Cerebellum (tissue), 4 donors: ENCODE measurements at places on chromosomes 5 and 9. TPM values are rescaled to one million over a fixed set of nuclear protein-coding genes. Genes with fewer than 3 reads are reported as not detected.

DNA sequence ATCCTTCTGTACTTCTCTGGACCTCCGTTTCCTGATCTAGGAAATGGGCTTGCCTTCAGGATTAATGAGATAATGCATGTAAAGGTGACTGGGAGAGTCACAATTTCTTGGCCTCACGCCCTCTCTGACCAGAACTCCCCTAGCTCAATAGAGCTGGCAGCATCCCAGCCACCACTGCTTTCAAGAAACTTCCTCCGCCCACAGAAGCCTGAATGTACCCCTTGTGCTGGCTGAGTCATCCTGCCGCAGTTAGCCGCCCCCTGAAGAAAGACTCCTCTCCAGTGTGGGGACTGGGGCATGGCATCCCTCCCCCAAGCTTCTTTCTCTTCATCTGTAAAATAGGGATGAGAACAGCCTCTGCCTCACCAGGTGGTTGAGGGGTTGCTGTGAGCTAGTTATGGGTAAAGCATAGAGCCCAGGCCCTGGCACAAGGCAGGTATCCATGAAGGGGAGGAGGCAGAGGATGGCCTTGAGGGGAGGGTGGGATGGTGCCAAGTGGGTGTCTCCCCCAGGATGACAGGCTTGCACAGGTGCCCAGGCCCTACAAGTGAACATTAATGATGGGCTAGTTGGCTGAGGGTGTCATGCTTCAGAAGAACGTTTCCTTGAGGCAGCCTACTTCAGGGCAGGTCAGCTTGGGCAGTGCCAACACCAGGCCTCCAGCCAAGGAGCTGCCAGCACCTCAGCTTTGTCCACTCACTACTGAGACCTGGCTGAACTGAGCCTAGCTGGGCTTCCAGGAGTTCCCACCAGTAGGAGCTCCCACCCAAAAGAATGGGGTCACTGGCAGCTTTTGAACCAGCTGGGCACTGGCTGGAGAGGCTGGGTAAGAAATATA lies 3.4 kb downstream of the PDLIM4 start:
- DNase-seq, result no peak

GRCh38 chr5:89988129-89988810 lies 421.3 kb downstream of the CETN3 start:
- DNase-seq, result no peak

- DNase-seq, result no peak
These were observed 106.8 kb downstream of the WNK2 start for GRCh38 chr9:93290495-93291434.

DNA sequence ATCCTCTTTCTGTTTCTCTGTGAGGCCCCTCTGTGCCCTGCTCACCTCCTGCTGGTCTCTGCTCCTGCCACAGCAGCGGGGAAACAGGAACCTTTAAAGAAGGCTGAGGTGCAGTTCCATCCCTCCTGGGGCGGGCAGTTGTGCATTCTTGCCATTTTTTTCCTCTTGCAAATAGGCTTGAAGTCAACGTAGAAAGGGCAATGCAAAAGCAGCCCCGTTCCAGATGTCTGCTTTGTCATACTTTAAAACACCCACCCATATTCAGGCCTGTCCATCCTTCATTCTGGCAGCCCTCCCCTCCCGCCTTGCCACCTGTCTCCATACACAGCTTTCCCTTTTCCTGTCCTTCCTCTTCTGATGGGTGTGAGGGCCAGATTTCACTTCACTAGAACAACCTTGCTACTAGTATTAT lies 65.4 kb upstream of the KLF9 start:
- DNase-seq, result no peak

- DNase-seq, result no peak
These were observed 6.1 kb downstream of the RPS14 start for GRCh38 chr5:150443242-150444075.

GRCh38 chr9:131329241-131329641 lies 39.7 kb downstream of the PLPP7 start:
- DNase-seq, result no peak

DNA sequence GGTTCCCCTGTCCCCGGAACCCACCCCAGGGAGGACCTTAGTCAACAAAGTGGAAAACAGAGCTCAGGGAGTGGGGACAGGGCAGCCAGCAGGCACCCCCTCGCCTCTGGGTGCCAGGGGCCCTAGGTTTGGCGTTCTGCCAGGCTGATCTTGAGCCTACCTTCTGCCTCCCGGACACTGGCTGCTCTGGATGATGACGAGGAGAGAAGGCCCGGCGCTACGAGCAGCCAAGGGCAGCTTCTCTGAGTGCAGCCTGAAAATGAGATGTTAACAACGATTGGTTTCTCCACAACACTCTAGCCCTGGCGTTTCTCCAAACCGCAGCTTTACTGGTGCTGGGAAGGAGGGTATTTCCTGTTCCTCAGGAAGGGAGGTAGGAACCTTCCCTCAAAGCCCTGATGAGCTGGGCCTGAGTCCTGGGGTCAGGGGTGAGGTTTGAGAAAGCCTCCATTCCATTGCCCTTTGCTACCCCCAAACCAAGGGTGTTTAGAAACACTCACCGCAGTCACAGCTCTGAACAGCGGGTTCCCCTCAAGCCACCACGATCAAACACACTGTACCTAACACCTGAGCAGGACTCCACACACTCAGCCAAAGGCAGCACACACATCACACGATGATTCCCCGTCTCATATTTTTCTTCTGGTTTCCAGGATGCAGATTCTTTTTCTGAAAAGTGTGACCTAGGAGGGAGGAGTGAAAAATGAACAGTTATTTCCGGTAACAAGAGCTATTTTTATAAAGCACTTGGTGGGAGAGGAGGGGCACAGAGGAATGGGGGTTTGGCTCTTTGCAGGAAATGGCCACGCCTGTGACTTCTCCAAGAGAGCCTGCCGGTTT lies at the start of gene STING1:
STING1 (minus strand) TSS at position 709 of the 840 bp plus-strand sequence. CDS start 1,054 bp downstream, outside the sequence.
- DNase-seq, result no peak

GRCh38 chr9:4690144-4690543 lies 10.8 kb downstream of the CDC37L1 start:
- no peak for DNase-seq

- no peak for DNase-seq
These were observed 564.7 kb downstream of the CDH10 start for GRCh38 chr5:24080046-24080445.

DNA sequence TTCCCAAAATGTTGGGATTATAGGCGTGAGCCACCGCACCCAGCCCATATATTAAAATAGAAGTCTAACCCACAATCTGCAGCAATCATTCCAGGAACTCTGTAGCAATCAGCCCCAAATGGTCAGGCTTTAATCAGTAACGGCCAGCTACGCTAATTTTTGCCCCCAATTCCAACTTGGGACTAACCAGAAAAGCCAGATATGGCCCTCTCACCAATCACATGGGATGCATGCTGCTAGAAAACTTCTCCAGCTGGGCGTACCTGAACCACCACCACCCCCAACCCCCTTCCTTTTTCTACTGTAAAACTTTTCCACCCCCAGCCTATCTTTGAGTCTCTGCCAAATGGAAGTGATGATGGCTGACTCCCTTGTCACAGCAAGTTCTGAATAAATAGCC lies 4.1 kb downstream of the SUSD1 start:
- DNase-seq, result no peak

DNA sequence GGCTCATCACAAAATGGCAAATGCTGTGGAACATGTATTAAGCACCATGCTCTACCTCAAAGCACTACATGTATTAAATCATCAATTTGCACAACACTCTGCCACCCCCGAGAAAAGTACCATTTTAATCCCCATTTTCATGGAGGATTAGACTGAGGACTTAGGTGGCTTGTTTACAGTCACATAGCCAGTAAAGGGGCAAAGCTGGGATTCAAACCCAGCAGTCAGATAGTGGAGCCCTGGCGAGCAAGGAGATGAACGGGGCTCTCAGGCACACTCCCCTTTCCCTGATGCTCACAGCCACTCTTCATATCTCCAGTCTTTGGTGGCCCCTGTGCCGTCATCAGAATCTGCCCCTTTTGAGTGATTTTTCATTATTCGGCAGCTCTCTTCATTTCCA lies 262.9 kb downstream of the DIRAS2 start:
- DNase-seq, result no peak

GRCh38 chr9:82457298-82457697 lies 468.7 kb downstream of the SPATA31D1 start:
- no peak for DNase-seq

- DNase-seq, result no peak
These were observed 246.6 kb downstream of the HSPA4 start for GRCh38 chr5:133298447-133298846.

DNA sequence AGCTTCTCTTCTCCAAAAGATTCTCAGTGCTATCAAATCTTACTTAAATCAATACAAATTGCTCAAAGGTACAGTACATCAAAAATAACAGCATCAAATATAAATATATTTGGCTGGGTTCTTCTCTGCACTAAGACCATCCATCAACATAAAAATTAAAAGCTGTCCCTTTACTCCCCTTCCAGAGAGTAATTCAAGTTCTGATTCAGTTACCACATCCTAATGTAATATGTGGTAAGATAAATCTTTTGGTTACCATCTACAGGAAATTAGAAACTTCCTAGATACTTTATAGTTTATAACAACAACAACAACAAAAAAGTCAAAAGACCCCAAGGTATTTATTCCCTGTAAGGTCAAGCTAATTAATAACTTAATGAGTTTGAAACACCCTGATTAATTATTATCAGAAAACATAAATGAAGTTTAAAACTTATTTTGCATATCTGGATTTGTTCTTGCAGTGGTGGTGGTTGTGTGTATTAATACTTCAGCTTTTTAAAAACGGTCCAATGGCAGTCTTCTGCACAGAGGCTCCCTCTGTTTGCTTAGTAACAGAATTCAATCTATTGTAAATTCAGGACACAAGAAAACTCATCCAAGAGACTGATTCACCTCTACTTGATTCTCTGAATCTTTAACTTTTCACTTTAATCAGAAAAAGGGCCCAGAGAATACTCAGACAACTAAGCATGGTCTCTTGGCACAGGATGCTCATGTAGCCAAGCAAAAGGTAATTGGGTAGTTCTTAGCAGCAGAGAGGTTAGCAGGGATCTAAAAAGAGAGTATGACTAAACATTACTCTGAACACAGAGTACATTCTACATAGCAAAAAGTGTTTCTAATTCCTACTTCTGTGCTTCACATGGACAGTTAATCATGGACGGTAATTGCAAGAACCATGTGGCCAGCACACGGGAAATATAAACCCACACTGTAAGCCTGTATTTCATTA lies 20.1 kb downstream of the DIAPH1 start:
- no peak for DNase-seq

DNA sequence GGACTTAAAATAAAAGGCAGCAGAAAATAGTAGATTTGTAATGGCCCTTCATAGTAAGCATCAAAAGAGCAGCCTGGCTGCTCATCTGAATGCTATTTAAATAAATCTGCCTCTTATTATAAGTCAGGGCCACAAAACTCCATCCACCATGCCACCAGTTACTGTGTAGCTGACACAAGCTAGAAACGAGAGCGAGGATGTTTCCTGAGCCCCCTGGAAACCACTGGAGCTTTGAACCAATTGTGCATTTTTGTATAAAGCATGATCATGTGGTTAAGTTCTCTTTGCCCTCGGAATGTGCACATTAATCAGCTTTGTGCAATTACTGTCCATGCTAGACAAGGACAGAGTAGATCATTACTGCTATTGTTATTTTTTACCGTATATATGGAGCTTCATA lies 17.4 kb downstream of the SLC24A2 start:
- DNase-seq, result no peak

- peak; percentile 20 for DNase-seq
These were observed 1.2 kb downstream of the JMY start for GRCh38 chr5:79236970-79237739.

The ASPN gene
- total RNA-seq, result 2.9 TPM

The PAPPA gene
- total RNA-seq, result 0.36 TPM

The CHSY3 gene
- 6.0 TPM for total RNA-seq

The NOXA1 gene
- 1.5 TPM for total RNA-seq

The PCDHA13 gene
- total RNA-seq, result 16.2 TPM

The NRG2 gene
- 5.1 TPM for total RNA-seq

The UGT3A2 gene
- total RNA-seq, result 0.18 TPM

The PCDHB16 gene
- 8.2 TPM for total RNA-seq
